GM04504 (cell line): ENCODE measurements at places on chromosomes 16 and 17.

DNA sequence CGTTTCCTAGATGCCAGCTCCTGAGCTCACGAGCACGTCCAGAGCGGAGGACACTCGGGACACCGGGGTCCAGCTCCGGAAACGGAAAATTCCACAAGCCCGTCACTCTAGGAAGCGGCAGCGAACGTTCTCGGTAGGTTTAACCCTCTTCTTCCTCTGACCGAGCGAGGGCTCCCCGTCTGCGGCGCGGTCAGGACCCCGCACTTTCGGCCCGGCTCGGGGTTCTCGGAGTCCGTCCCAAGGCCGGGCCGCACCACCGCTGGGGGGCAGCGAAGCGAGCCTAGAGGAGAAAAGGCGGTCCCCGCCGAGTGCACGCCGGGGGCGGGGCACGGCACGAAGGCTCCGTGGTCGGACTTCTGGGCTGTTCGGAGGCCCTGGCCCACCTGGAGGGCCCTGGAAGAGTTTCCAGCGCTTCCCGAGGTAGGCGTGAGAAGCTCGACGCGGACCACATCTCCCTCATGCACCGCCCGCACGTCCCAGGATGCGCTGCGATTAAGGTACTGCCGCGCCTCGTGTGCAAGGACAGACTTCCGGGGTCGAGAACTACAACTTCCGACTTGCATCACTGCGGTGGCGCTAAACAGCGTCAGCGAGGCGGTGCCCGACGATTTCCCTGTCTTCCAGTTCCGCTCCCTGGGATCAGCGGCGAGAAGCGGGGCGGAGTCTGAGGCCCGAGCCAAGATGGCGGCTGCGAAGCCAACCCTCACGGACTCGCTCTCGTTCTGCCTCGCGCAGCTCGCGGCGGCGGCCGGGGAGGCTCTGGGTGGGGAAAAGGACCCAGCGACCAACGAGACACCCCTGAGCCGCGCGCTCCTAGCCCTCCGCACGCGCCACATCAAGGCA, at the start of gene ARMC5:
ARMC5 (plus strand) TSS at position 658 of the 843 bp plus-strand sequence; CDS start at position 682, 24 bp downstream.
- DNase-seq, result peak; percentile 93

DNA sequence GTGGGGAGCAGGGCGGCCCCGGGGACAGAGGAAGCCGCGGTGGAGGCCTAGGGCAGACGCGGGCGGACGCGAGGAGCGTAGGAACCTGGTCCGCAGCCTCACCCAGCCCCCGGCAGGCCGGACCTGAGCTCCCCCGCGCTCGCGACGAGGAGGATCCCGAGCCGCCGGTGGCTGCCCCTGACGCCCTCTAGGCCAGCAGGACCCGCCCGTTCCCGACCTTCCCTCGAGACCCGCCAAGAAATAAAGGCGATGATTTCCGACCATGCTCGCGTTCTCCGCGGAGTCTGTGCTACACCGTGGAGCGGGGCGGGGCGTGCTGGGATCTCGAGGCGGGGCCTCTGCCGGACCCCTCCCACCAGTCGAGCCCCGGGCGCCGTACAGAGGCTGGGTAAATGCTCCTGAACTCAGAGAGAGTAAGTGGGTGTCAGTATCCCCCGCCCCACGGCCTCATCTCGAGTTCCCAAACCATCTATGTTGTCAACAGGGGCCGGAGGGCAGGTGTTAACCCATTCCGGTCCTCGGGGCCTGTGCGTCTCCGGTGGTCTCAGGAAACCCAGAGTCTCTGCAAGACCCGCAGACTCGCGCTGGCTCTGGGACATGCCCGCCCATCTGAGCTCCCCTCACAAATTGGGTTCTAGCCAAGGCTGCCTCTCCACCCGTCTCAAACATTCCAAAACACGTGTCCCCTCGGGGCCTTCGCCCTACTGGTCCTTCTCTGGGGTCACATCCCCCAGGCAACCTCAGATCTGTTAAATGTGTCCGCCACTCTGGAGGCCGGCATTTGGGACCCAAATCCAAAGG, 13.7 kb downstream of the SYCE1L start:
- no peak for DNase-seq

DNA sequence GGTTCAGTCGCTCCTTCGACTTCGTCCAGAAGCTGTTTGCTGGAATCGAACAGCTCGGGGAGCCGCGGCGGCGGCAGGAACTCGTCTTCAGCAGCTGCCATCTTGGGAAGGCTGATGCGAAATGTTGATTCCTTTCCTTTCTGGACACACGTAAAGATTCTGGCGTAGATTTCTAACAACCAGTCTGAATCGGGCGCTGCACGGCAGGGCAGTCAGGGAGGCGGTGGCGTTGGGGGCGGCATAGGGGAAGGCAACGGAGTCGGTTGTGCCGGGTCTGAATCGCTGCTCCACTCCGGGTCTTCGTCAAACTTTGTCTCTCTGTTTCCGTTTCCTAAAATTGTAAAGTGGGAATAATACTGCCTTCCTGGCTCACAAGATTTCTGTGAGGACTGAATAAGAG, 30.3 kb downstream of the TEX14 start:
- no peak for DNase-seq

DNA sequence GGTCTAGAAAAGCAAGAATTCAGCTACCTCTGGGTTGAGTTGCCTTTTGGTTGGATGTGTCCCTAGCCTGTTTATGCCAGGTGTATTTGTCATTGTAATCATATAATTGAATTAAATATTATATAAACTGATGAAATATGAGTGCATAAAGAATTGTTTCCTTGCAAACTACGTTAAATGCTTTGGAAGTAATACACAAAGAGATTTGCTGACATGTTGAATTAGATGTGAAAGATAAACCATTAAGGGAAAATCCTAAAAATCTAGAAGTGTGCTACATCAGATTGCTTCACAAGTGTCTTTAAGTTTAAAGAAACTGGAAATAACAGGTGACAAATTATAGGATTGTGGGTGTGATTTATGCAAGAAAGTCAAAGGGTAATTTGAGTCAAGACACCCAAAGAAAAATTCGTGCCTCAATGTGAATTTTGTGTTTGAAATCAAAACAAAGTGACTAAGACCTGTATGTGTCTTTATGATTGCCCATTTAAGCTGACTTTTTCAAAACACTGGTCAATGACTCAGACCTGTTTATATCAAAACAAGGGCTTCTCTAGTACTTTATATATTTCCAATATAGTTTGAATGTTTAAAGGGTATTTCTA, 5.1 kb upstream of the PYY start:
- DNase-seq, result no peak

DNA sequence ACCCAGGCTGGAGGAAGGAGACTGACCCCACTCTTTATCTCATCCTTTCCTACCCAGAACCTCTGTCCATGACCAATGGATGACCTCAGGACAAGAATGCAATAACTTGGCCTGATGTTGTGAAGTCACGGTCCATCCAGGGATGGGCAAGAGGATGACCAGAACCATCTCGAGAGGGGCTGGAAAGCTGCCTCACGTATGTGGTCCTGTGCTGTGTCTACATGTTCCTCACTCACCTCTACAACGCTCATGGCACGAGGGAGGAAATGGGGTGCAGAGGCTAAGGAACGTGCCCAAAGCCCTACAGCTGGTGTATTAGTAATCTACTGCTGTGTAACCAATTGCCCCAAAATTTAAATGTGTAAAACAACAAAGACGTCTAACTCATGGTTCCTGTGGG, 7.3 kb upstream of the KCTD5 start:
- no peak for DNase-seq
